DMS79 treated with DMSO at 0.1 percent for 48 hours (cell line): ENCODE measurements at places on chromosomes 12 and 14.

- DNase-seq: peak; percentile 100
Observed at GRCh38 chr14:104367866-104368750, 211.5 kb upstream of the C14orf180 start.

- DNase-seq: no peak
Observed at GRCh38 chr12:30827101-30828066, 72.6 kb upstream of the CAPRIN2 start.

GRCh38 chr12:69508091-69508490 lies 37.9 kb downstream of the FRS2 start:
- DNase-seq: no peak

GRCh38 chr12:25957793-25958427 lies 572 bp upstream of the RASSF8 start:
- DNase-seq: no peak

- no peak for DNase-seq
Observed at GRCh38 chr14:56855891-56856461, 45.7 kb upstream of the OTX2 start.

DNA sequence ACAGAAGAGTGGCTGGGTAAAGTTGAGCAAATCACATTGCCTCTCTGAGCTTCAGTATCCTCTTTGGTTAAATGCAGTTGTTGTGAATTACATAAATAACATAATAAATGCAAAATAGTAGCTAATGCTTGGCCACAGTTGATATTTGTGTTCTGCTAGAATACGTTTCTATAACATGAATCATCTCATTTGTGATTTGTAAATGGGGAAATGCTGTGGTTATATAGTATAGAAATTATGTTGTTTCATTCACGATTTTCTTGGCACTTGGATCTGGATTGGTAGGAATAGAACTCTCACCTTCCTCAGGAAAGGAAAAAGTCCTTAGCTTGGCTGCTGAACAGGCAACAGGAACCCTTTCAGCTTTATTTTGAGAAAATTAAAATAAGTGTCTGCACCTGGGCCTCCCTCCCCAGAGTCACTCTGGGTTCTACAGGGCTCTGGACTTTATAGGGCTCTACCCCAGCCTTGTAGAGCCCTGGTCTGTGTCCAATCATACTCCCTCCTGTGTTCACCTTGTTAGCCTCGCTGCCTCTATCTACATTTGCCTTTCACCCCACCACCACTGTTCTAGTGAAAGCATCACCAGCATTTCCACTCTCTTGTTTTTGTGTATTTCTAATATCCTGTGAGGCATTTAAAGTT lies 107.7 kb upstream of the BCAT1 start:
- no peak for DNase-seq

DNA sequence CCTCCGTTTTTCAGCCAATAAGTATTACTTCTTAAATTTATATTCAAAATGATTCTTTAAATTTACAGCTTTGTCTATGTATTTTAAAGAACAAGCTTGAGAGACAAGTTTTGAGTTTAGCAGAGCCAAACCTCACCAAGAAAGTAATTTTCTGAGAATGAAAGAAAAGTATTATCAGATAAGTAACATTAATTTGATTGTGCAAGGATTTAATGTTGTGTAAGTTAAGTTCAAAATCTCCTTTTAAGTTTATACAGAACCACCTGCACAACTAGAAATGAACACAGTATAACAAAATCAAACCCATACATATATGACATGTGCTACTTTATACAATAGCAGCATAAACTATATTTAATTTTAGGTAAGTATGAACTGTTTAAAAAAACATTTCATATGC lies 63.5 kb downstream of the SYT10 start:
- DNase-seq: no peak

- DNase-seq: no peak
Observed at GRCh38 chr12:47303207-47303606, 223.4 kb upstream of the AMIGO2 start.

GRCh38 chr14:100576091-100577085 lies 10.8 kb downstream of the BEGAIN start:
- no peak for DNase-seq

DNA sequence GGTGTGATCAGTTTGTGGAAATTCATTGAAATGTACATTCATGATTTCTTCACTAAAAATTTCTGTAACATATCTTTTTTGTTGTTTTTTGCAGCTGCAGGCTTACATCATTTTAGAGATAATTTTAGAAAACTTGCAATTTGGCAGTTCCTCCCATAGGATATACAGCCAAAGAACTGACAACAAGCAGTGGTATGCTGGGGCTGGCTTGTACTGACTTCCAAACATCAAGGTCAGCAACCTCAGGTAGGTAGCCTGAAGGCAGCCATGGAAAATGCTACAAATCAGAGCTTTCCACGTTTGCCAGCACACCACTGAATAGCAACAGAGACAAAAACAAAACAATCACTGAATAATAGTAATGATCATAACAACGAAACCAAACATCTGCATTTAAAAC lies 21.2 kb downstream of the TRIM9 start:
- DNase-seq: no peak

- DNase-seq: no peak
Observed at GRCh38 chr14:21326972-21327371, 47.1 kb downstream of the RPGRIP1 start.

GRCh38 chr12:62767496-62767895 lies 167.5 kb downstream of the PPM1H start:
- no peak for DNase-seq

DNA sequence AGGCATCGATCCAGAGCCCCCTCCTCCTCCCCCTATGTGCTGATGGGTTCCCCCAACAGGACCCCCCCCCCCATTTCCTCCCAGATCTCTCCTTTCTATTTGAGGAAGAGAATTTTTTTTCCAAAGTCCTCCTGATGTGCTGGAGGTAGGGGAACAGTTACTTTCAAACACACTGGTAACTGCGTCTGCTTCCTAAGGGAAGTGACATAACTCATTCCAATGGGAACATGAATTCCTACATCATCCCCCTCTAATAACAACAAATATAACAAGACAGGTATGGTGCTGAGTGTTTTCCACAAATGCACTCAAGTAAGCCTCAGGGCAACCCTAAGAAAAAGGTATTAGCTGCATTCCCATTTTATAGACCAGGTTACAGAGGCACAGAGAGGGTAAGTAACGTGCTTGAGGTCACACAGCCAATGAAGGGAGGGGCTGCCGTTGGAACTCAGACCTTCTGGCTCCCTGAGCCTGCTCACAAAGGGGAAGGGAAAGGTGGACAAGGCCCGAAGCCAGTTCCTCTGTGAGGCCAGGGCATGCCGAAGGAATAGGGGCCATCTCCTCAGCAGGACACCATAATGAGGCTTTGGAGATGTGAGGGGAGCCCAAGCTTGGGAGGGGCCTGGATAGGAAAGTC lies 121.1 kb upstream of the NCOR2 start:
- no peak for DNase-seq

DNA sequence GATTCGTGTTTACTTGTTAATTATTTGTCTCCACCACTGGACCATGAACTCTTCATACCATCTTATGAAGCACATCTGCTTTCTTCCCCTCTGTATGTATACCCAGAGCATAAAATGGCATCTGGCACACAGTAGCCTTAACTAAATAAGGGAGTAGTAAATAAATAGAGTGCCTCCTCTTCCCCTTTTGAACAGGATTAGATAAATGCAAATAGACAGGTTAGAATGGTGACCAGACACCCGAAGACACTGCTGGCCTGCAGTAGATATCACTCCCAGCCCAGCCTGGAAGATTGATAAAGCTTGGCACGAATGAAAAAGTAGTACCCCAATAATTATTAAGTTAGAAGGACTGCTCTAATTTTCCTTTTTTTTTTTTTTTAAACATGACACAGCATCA lies 6.9 kb downstream of the GALNT4 start:
- no peak for DNase-seq

DNA sequence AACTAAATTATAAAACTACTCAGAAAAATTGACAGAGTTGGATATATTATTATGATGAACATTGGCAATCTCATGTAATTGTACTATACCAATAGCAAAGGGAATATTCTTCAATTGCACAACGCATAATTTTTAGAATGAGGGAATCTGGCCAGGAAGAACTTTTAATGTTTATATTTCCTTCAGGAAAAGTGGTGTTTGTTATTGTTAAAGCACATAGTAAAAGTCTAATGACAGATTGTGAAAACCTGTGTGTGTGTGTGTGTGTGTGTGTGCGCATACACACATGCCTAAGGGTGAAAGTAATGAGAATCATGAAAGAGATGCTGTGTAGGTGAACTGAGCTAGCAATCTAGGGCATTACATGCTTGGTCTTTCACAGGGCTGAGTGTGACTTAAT lies 877.7 kb downstream of the SLC6A15 start:
- no peak for DNase-seq

- no peak for DNase-seq
Observed at GRCh38 chr14:89078021-89078795, 253.8 kb downstream of the TTC8 start.

GRCh38 chr12:3218228-3219171 lies 141.3 kb downstream of the TSPAN9 start:
- peak; percentile 82 for DNase-seq

- DNase-seq: no peak
Observed at GRCh38 chr14:68372368-68372767, 420.5 kb downstream of the ZFP36L1 start.

GRCh38 chr12:56013482-56013881 lies 7.4 kb upstream of the IKZF4 start:
- no peak for DNase-seq

GRCh38 chr12:98532687-98533304 lies 17.4 kb downstream of the TMPO start:
- no peak for DNase-seq

GRCh38 chr12:18297902-18298301 lies 36.6 kb downstream of the PIK3C2G start:
- no peak for DNase-seq

DNA sequence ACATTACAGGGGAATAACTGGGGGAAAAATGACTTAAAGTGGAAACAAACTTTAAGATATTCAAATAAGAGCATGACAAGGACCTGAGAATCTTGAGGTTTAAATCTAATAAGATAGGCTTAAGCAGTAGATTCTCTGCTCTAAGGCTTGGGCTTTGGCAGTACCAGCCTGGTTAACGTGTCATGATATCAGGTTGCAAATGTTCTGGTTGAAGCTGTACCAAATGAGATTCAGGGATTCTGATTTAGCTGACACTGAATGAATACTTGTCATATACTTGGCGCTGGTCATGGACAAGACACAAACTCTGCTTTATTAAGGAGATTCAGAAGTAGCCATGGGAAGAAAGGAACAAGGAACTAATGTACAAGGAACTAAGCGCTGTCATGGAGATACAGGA lies 6.1 kb downstream of the TCP11L2 start:
- no peak for DNase-seq

DNA sequence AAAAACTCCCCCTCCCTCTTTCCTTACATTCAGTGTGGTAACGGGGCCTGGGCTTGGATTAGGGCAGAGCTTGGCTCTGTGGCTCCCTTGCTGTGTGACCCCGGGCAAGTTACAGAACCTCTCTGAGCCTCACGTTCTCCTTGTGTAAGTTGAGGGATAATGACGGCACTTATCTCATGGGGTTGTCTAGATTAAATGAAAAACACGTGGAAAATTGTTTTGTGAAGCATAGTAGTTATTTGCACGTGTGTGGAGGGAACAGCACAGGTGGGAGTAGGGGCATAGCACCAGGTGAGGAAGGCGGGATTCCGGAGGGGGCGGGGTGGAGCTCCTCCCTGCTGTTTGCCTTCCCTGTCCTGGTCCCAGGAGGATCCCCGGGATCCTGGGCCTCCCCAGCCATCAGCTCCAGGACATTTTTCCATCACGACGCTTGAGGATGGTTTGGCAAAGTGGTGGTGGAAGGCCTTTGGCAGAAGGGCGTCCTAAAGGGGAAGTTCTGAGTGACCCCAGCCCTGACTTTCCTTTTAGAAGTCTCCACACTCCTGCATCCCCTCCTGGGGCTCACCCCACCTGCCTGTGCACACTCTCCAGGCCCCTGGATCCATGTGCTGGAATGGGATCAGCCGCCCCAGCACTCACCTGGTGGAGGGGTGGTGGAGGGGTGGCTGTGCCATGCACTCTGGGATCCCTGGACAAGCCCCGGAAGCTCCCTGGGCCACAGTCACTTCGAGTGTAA lies 22.7 kb downstream of the LRTM2 start:
- DNase-seq: no peak

GRCh38 chr12:113936460-113936859 lies 29.7 kb downstream of the RBM19 start:
- DNase-seq: no peak

DNA sequence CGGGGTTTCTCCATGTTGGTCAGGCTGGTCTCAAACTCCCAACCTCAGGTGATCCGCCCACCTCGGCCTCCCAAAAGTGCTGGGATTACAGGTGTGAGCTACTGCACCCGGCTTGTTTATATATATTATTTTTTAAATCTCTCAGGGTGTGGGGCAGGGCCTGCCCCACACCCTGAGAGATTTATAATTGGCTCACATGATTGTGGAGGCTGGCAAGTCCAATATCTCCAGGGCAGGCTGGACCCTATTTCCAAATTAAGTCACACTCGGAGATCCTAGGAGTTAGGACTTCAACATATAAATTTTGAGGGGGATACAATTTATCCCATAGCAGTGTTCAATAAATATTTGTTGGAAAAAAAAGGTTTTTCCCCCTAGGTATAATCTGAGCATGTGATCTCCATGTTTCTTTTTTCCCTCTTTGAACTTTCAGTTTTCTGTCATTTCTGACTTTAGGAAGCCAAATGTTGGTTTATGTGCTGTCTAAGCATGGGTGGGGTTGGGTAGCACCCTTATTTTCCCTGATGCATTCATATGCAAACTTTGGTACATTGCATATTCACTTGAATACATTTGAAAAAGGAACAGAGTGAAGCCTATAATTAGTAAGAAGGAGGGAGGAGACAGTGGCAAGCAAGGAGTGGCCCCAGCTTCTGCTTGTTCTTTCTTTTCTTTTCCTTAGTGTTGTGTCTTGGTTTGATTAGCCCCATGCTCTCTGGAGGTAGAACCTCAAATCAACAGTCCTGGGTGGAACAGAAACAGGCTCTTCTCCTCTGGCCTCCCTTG lies 8.7 kb upstream of the A2ML1 start:
- no peak for DNase-seq

GRCh38 chr14:51474854-51475253 lies 176.9 kb upstream of the FRMD6 start:
- DNase-seq: no peak

- no peak for DNase-seq
Observed at GRCh38 chr14:89650077-89650978, 233.3 kb upstream of the FOXN3 start.

DNA sequence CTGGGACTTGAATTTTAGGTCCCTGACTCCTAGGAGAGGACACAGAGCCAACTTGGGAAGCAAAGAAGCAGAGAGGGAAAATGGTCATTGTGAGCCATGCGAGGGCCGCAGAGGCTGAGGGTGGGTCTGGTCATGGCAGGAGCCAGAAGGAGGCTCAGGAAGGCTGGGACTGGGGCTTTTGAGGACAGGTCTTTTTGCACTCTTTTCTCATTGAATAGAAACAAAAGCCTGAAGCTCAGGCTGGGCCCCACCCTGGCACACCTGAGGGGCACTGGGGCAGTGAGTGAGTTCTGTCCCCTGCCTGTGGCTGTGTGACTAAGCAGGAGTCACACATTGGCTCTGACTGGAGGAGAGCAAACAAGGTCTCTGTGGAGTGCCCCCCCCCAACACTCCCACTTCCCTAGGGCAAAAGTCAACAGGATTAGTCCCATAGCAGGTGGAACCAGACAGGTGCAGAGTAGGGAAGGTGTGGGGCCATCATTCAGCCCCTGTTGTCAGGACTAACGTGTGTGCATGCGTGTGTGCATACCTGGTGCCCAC lies 2.8 kb downstream of the KRT7 start:
- no peak for DNase-seq

- DNase-seq: no peak
Observed at GRCh38 chr14:104600805-104601204, 3.8 kb downstream of the TMEM179 start.
